ENCODE measurements at places on chromosomes 6 and 20. TPM values are rescaled to one million over a fixed set of nuclear protein-coding genes. Genes with fewer than 3 reads are reported as not detected.

- no peak overlapping the region for H3K27ac ChIP-seq
- H3K4me3 ChIP-seq, result no peak overlapping the region
- H3K36me3 ChIP-seq, result peaks cover 54% of the 10 kb centered on the region
- no peaks in the 10 kb centered on the region for H3K4me1 ChIP-seq
Observed at GRCh38 chr6:41097467-41098090, 24.8 kb downstream of the NFYA start.

DNA sequence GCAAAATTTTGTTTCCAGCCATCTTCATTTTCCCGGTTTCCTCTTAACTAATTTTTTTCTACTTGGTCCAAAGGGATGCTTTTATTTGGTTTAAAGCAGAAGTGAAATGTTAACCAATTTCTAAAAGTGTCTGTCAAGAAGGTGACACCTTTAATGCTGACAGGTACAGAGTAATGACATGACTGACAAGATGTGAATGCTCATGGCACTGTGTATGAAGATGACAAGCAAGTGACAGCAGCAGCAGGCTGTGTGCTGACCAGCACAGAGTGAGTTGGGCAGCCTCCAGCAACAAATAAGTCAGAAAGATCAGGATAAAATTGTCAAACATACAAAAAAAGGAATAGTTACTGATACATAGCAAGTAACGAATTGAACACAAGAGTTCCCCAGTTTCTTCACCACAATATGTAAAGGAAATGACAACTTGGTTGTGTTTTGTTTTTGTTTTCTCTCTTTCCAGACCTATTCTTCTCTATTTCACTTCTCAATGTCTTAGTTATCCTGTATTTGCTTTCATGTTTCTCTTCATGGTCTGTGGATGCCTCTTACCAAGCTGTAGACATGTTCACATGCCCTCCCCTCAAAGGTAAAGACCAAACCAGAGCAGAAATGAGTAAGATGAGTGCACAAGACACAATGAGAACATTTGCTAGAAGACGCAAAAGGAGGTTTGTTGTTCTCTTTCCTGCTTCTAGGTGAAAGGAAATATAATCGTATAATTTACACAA is 174.9 kb downstream of the FRK start:
- no peak overlapping the region for H3K27ac ChIP-seq
- peaks cover 4% of the 10 kb centered on the region for H3K4me1 ChIP-seq
- H3K27me3 ChIP-seq, result no peaks in the 10 kb centered on the region
- no peak overlapping the region for H3K4me3 ChIP-seq
- no peaks in the 10 kb centered on the region for H3K36me3 ChIP-seq

- no peak overlapping the region for H3K4me3 ChIP-seq
- H3K27me3 ChIP-seq, result no peaks in the 10 kb centered on the region
- no peak for DNase-seq
- H3K4me1 ChIP-seq, result no peaks in the 10 kb centered on the region
- H3K27ac ChIP-seq, result no peak overlapping the region
- H3K36me3 ChIP-seq, result no peaks in the 10 kb centered on the region
Observed at GRCh38 chr6:111715321-111715720, 109.6 kb upstream of the TRAF3IP2 start.

GRCh38 chr6:149107520-149107919 is 210.0 kb upstream of the TAB2 start:
- H3K4me3 ChIP-seq, result no peak overlapping the region
- H3K36me3 ChIP-seq, result no peaks in the 10 kb centered on the region
- no peak overlapping the region for H3K27ac ChIP-seq
- no peak for DNase-seq

DNA sequence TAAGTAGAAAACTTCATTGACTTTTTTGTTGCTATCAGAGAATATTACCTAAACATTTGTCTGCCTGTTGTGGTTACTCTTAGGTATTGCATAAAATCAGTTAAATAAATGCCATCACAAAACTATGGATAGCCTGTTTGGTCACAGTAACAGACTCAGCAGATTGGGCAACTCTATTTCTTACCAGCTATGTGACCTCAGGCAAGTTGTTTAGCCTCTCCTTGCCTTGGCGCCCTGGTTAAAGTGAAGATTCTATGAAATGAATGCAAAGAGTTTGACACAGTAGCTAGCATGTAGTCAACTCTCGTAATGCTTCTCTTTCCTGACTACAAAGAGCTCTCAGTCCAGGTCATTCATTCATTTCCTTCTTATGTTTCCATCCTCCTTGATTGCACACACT is 82.5 kb upstream of the ID4 start:
- H3K4me1 ChIP-seq, result peaks cover 5% of the 10 kb centered on the region
- H3K36me3 ChIP-seq, result no peaks in the 10 kb centered on the region
- H3K4me3 ChIP-seq, result no peak overlapping the region

GRCh38 chr6:142592876-142593275 is 291.1 kb downstream of the ADGRG6 start:
- DNase-seq, result no peak
- H3K27ac ChIP-seq, result no peak overlapping the region
- H3K4me1 ChIP-seq, result no peaks in the 10 kb centered on the region
- no peaks in the 10 kb centered on the region for H3K27me3 ChIP-seq

DNA sequence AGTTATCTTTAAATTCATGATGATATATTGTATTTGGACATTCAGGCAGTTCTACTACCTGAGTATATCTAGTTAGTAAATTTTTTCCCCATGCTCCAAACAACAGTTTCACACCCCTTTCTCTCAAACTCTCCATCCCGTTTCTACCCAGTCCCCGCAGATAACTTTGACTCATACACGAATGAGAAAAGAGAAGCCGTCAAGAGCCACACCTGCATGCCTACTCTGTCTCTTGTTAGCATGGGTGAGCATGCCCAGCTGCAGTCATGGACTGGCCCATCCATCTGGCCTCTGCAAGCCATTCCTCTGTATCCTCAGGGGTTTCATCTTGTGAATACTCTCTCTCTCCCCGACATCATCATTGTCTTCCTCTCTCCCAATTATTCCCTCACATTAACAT is 41.5 kb downstream of the MYB start:
- no peak for DNase-seq
- no peaks in the 10 kb centered on the region for H3K4me1 ChIP-seq
- H3K36me3 ChIP-seq, result no peaks in the 10 kb centered on the region
- no peak overlapping the region for H3K4me3 ChIP-seq
- no peaks in the 10 kb centered on the region for H3K27me3 ChIP-seq
- no peak overlapping the region for H3K27ac ChIP-seq

GRCh38 chr6:55182016-55182650 is 7.8 kb downstream of the HCRTR2 start:
- DNase-seq, result no peak
- H3K4me1 ChIP-seq, result no peaks in the 10 kb centered on the region
- H3K27me3 ChIP-seq, result no peaks in the 10 kb centered on the region
- no peak overlapping the region for H3K27ac ChIP-seq

DNA sequence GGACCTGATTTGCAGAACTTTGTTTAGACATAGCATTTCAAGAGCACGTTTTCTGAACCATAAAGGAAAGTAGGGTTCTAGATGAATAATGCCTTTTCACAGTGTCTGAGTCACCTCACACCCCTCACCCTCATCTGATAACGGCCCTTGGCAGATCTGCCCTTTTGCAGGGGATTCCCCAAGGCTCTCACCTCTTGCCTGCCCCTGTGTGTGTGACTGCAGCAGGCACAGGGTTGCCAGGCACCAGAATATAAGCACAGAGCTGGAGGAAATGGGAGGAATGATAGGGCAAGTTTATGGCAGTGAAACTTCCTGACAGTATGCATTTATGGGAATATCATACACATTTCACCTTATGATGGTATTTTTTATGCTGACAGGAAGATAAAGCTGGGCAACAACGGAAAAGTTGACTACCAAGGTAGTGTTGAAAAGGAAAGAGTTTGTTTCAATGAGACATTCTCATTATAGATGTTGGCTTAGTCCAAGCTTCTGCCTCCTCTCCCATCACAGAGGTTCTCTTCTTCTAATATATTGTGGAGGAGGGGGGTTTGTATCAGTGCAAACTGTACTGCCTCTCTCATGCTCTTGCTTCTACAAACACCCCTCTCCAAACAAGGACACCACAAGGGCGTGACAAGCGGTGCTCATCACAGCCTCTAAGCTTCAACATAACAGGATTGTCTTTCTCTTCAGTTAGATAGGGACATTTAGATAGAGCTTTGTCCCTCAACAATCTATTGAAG is 101.5 kb upstream of the BACH2 start:
- no peak for DNase-seq
- H3K36me3 ChIP-seq, result no peaks in the 10 kb centered on the region
- H3K27me3 ChIP-seq, result no peaks in the 10 kb centered on the region

GRCh38 chr20:46232539-46232938 is 75.8 kb downstream of the CDH22 start:
- no peak overlapping the region for H3K27ac ChIP-seq
- no peaks in the 10 kb centered on the region for H3K4me1 ChIP-seq
- H3K36me3 ChIP-seq, result no peaks in the 10 kb centered on the region
- H3K4me3 ChIP-seq, result no peak overlapping the region

GRCh38 chr6:118674772-118675171 is 23.4 kb upstream of the CEP85L start:
- H3K27me3 ChIP-seq, result no peaks in the 10 kb centered on the region
- no peak overlapping the region for H3K4me3 ChIP-seq
- DNase-seq, result no peak
- H3K27ac ChIP-seq, result no peak overlapping the region
- H3K36me3 ChIP-seq, result no peaks in the 10 kb centered on the region

DNA sequence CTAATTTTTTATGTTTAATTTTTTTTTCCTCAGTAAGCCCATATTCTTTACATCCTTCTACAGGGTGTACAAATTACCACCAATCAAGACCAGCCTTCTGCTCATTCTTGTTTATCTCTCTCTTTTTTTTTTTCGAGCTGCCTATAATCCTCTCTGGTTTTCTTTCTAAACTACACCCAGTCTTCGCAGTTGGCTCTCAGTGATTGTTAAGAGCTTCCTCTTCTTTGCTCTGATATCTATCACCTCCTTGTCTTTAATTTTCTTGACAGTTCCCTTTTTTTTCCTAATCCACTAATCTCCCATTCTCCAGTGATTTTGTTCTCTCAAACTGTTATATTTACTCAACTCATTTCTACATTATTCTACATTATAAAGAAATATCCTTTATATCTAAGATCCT is 38.5 kb upstream of the PTPRK start:
- H3K27me3 ChIP-seq, result no peaks in the 10 kb centered on the region
- no peaks in the 10 kb centered on the region for H3K36me3 ChIP-seq
- peaks cover 41% of the 10 kb centered on the region for H3K4me1 ChIP-seq
- no peak overlapping the region for H3K4me3 ChIP-seq

DNA sequence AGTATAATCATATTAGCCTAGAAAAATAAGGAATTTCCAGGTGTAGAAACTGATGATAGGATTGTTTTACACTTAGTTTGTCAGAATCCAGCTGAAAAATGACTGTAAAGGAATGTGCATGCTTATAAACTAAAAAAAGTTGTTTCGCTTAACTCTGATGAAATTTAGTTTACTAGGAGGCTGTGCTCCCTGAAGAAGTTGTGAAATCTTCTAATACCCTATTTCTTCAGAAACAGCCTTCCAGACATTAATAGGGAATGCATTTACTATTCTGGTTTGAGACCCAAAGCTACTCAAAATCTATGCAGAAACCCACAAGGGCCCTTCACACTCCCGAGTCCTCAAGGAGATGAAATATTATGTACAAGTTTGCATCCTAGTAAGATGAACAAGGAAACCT is 105.5 kb upstream of the SSTR4 start:
- H3K4me3 ChIP-seq, result no peak overlapping the region
- no peaks in the 10 kb centered on the region for H3K36me3 ChIP-seq
- H3K4me1 ChIP-seq, result no peaks in the 10 kb centered on the region
- H3K27ac ChIP-seq, result no peak overlapping the region

GRCh38 chr6:14442242-14442641 is 324.7 kb downstream of the CD83 start:
- H3K27ac ChIP-seq, result no peak overlapping the region
- H3K27me3 ChIP-seq, result no peaks in the 10 kb centered on the region
- no peaks in the 10 kb centered on the region for H3K36me3 ChIP-seq
- peaks cover 10% of the 10 kb centered on the region for H3K4me1 ChIP-seq
- DNase-seq, result no peak
- H3K4me3 ChIP-seq, result no peak overlapping the region

- peak overlapping the region; percentile 67 for H3K4me3 ChIP-seq
- H3K4me1 ChIP-seq, result no peaks in the 10 kb centered on the region
- H3K36me3 ChIP-seq, result no peaks in the 10 kb centered on the region
- no peaks in the 10 kb centered on the region for H3K27me3 ChIP-seq
- no peak for DNase-seq
Observed at GRCh38 chr6:42565823-42566613, 2.2 kb downstream of the UBR2 start.

DNA sequence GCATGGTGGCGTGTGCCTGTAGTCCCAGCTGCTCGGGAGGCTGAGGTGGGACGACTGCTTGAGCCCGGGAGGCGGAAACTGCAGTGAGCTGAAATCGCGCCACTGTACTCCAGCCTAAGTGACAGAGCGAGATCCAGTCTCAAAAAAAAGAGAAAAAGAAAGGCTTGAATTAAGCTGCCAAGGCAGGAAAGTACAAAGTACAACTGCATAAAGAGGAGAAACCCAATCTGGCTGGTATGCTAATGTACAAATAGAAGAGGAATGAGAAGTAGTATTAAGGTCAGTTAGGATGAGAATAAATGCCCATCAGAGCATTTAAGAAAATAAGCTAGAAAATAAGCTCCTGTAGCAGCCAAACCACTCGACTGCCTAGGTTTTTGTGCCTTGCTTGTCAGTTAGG is 23.1 kb upstream of the RPN2 start:
- H3K36me3 ChIP-seq, result no peaks in the 10 kb centered on the region
- no peaks in the 10 kb centered on the region for H3K27me3 ChIP-seq
- H3K27ac ChIP-seq, result no peak overlapping the region

DNA sequence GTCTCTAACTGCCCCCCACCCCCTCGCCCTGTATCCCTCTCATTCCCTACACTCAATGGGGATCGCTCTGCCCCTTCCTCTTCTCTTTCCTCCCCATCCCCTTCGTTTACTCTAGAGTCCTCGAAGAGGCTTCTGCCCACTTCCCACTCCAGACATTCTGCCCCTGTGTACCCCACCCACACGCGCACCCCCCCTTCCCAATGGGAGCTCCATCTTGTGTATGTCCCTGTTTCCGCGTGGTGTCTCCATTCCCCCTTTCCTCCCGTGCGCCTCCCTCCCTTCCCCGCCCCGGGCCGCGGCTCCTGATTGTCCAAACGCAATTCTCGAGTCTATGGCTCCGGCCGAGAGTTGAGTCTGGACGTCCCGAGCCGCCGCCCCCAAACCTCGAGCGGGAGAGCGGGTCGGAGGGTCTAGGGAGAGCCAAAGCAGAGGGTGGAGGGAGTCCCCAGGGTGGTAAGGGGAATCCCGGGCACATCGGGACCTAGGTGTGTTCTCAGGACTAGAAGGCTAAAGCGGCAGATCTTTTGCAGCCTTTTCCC is 679 bp upstream of the RING1 start:
- H3K4me1 ChIP-seq, result peaks cover 10% of the 10 kb centered on the region
- peak overlapping the region; percentile 73 for H3K27ac ChIP-seq
- no peaks in the 10 kb centered on the region for H3K27me3 ChIP-seq
- peak; percentile 69 for DNase-seq

GRCh38 chr6:148611213-148611612 is 135.6 kb upstream of the UST start:
- H3K36me3 ChIP-seq, result no peaks in the 10 kb centered on the region
- no peaks in the 10 kb centered on the region for H3K4me1 ChIP-seq
- no peak overlapping the region for H3K4me3 ChIP-seq
- DNase-seq, result peak; percentile 83
- H3K27ac ChIP-seq, result no peak overlapping the region

The SLC26A8 gene
- total RNA-seq, result not detected

The TP53INP2 gene
- 13.5 TPM for total RNA-seq

Measured in cardiac muscle cell (in vitro differentiated cells and primary cell).